Astrocyte (in vitro differentiated cells and primary cell): ENCODE measurements at places on chromosomes 3 and 15. TPM values are rescaled to one million over a fixed set of nuclear protein-coding genes. Genes with fewer than 3 reads are reported as not detected.

Gene POPDC2
- 1.8 and 2.1 TPM in 2 replicates for total RNA-seq

Gene APBA2
- 12.7 and 15.2 TPM in 2 replicates for total RNA-seq

Gene DISP2
- total RNA-seq: 1.5 and 3.7 TPM in 2 replicates

Gene OIP5
- total RNA-seq: 1.2 and 1.7 TPM in 2 replicates

Gene PRSS50
- not detected in 2 replicates for total RNA-seq

Gene GOLGA8T
- total RNA-seq: 0.32 TPM in 1 of 2 replicates, not detected in the other

GRCh38 chr3:56189536-56189935 is 278.7 kb downstream of the ERC2 start:
- no peak for DNase-seq
- no peaks in the 10 kb centered on the region for H3K27me3 ChIP-seq
- H3K27ac ChIP-seq: no peak overlapping the region
- no peaks in the 10 kb centered on the region for H3K4me1 ChIP-seq

GRCh38 chr3:94269763-94270162 is 206.9 kb downstream of the NSUN3 start:
- H3K27me3 ChIP-seq: no peaks in the 10 kb centered on the region
- peaks cover 9% of the 10 kb centered on the region for H3K4me1 ChIP-seq
- H3K4me3 ChIP-seq: no peak overlapping the region
- H3K27ac ChIP-seq: peak overlapping the region; percentile 36
- H3K36me3 ChIP-seq: no peaks in the 10 kb centered on the region

GRCh38 chr3:94453864-94454263 is 391.0 kb downstream of the NSUN3 start:
- H3K4me3 ChIP-seq: no peak overlapping the region
- H3K27me3 ChIP-seq: no peaks in the 10 kb centered on the region
- DNase-seq: no peak
- H3K4me1 ChIP-seq: no peaks in the 10 kb centered on the region
- H3K27ac ChIP-seq: no peak overlapping the region

GRCh38 chr3:27905625-27906024 is 183.5 kb upstream of the EOMES start:
- no peaks in the 10 kb centered on the region for H3K27me3 ChIP-seq
- no peaks in the 10 kb centered on the region for H3K36me3 ChIP-seq
- H3K27ac ChIP-seq: no peak overlapping the region
- H3K4me1 ChIP-seq: no peaks in the 10 kb centered on the region

- H3K36me3 ChIP-seq: no peaks in the 10 kb centered on the region
- no peaks in the 10 kb centered on the region for H3K4me1 ChIP-seq
- H3K4me3 ChIP-seq: no peak overlapping the region
- DNase-seq: no peak
Observed at GRCh38 chr3:67683522-67683921, 29.1 kb upstream of the SUCLG2 start.

DNA sequence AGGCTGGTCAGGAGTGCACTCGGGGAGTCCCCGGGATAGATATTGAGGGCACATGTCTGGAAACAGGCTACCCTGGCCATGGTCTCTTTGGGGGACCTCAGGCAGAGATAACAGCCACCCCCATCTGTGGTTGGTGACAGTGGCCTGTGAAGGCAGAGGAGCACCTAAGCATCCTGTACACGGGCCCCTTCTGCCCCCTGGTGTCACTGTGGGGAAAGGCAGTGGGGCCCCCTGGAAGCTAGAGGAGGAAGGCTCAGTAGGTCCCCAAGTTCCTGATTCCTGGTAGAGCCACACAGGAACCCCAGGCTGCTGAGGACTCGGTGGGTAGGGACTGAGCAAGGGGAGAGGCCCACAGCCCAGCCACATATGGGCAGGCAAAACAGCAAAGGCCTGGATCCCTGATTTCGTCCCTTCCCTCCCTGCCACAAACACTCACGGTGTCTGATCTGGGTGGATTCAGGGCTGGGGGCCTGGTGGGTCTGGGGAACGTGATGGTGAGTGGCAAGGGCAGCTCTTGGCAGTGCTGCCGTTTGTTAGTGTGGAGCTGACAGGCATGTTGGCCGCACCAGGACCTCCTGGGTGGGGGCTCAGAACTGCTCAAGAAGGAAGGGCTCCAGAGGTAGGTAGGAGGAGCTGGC is 14.1 kb upstream of the CXCR6 start:
- H3K36me3 ChIP-seq: peaks cover 4% of the 10 kb centered on the region
- DNase-seq: no peak
- no peak overlapping the region for H3K27ac ChIP-seq
- no peak overlapping the region for H3K4me3 ChIP-seq
